Posterior vena cava (tissue), 2 donors: ENCODE measurements at places on chromosomes 1 and 21. TPM values are rescaled to one million over a fixed set of nuclear protein-coding genes. Genes with fewer than 3 reads are reported as not detected.

- DNase-seq = no peak
Measured at GRCh38 chr1:62407398-62408009, 29.3 kb upstream of the USP1 start.

DNA sequence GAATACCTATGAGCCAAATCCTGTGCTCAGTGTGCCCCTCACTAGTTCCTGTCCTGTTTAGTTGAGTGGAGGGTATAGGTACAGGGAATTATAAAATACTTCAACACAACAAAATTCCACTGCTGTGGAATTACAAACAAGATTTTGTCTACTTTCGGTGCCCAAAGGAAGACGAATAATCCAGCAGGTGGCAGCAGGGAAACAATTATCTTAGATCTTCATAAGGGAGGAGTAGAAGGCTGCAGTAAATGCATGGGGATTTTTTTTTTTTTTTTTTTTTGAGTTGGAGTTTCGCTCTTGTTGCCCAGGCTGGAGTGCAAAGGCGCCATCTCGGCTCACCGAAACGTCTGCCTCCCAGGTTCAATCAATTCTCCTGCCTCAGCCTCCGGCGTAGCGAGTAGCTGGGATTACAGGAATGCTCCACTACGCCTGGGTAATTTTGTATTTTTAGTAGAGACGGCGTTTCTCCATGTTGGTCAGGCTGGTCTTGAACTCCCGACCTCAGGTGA, 2.0 kb upstream of the PIP5K1A start:
- no peak for DNase-seq

- DNase-seq = peak; percentile 90
Measured at GRCh38 chr1:225911191-225912130, 12.6 kb downstream of the PYCR2 start.

DNA sequence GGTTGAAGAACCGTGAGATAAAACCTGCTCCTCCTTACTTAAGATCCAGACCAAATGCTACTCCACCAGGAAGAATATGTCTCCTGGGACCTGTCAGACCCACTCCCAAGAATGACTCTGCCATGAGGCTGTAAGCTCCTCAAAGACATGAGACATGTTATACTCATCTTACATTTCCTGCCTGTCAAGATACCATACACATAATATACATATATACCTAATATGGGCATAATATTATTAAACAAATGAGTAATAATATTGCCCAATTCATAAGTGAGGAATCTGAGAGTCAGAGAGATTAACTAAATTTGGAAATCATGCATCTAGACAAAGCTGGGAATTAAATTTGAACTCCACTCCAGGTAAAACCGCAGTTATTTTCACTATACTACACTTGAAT, 634.9 kb downstream of the LMO4 start:
- no peak for DNase-seq

NPL gene
- 25.2 TPM for total RNA-seq

DNA sequence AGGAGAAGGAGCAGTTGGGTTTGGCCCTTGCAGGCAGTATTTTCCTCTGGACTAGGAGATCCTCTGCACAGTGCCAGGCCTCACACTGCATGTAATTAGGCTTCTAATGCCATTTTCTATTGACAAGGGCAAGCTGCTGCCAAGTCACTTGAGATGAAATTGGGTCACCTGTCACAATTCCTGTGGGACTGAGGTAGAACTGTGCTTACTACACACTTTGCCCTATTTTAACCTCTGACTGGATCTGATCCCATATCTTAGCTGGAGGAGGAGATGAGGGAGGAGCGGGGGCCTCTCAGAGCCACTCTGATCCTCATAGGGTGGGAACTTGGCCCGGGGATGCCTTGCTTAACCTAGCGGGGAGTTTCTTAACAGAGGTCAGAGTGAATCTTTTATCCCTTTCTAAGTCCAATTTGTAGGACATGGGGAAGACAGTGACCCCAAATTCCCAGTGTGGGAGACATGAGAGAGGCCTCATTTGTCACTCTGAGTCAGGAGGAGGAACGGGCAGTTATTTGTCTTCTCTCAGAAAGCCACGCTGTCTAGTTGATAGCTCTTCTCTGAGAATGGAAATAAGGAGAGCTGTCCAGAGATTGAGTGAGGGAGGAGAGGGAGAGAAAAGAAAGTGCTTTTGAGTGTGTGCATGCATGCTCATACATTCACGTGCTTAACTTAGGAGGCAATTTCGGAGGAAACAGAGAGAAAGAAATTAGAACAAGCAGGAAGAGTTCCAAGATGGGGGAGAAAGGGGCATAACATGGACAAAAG, 121.3 kb downstream of the CACNA1E start:
- no peak for DNase-seq

- DNase-seq = no peak
Measured at GRCh38 chr1:220159041-220159440, 65.1 kb downstream of the IARS2 start.

GRCh38 chr1:19169642-19170041, 40.4 kb downstream of the UBR4 start:
- no peak for DNase-seq

DNA sequence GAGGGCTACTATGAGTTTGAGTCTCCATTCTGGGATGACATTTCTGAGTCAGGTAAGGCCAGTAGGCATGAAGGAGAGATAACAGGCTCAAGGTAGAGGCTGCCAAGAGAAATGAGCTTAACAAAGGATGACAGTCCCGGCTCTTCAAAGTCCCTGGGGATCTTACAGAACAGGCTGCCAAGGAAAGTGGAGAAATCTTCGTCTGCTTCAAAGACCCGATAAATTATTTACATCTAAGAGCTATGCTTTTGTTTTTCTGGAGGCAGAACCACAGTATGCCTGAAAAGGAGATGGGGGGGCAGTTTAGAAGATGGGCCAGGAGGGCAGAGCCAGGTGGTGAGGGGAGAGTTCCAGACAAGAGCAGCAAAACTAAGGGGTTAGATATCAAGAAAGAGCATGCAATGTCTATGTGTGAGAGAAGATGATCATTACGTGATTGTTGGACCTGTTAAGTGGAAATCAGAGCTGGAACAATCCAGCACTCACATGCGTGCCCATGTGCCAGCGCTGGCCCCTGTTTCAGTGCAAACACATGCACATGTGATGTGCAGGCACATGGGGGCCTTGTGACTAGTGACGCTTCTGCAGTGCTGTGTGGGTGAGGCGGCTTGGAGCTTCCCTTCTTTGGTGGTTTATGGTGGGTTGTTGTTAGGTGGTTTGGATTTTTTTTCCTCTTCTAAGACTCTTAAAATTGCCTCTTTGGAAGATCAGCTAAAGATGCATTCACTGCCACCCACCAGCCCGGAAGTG, 25.7 kb downstream of the CAMK1G start:
- no peak for DNase-seq

- peak; percentile 90 for DNase-seq
Measured at GRCh38 chr21:39073717-39074116, 109.5 kb downstream of the PSMG1 start.

- DNase-seq = no peak
Measured at GRCh38 chr1:147712605-147713004, 42.3 kb upstream of the ACP6 start.

CYP4X1 gene
- total RNA-seq = 14.3 TPM

GRCh38 chr1:245687636-245688535, 533.1 kb downstream of the KIF26B start:
- no peak for DNase-seq

GRCh38 chr1:170664828-170665612, 1.1 kb downstream of the PRRX1 start:
- peak; percentile 85 for DNase-seq

KRTAP7-1 gene
- total RNA-seq = not detected

KRTAP12-2 gene
- not detected for total RNA-seq

RHD gene
- not detected for total RNA-seq

DNA sequence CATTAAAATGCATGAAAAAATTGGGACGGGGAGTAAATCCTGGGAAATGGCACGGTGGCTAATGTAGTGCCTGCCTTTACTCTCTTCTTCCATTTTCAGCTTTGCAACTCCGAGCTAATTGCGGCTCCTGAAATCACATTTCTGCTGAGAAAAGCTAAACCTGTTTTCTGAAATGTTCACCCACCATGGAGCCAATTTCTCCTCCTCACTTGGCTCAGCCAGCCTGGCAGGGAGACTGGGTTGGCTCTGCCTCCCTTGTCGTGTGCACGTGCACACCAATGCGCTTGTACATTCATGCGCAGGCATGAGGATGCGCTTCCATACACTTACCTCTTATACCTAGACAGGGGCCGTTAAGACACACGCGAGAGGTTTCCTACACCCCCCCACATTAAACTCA, 165.4 kb downstream of the PLXNA2 start:
- DNase-seq = peak; percentile 23

DNA sequence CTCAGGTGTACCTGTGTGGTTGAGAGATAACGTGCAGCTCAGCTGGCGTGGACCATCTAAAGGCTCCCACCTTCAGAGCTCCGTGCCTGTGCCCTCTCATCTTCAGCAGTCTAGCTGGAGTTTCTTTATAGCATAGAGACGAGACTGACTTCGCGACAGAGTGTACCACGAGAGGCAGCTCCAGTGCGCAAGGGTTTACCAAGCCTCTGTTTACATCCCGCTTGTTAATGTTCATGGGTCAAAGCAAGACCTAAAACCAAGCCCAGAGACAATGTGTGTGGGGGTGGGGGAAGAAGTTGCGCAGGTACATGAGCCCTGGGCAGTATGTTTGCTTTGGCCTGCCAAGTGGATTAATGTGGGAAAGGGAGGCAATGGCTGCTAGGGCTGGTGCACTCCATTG, 15.6 kb downstream of the RHOU start:
- no peak for DNase-seq

DNA sequence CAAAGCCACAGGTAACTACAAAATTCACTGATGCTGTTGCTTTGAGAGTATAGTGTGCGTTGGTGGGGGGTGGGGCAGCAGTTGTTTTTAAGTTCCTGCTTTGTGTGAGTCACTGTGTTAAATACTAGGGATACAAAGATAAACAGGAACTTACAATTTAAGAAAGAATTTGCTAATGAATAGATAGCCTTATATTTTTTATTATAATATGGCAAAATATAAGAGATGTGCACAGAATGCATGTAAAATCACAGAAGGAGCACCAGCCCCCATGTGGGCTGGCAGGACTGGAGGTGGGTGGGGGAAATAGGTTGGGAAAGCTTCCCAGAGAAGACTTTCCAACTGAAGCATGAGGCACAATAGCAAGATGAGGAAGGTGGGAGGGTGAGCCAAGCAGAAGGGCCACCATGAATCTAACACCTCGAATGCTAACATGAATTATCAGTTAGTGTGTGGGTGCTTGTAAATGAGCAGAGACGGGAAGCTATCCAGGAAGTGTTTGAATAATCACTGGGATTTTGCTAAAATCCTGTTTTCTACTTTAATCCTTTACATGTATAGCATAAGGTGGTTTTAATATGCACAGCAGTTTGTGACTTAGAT, 57.0 kb upstream of the RAVER2 start:
- no peak for DNase-seq

FBLIM1 gene
- 328 TPM for total RNA-seq

DNA sequence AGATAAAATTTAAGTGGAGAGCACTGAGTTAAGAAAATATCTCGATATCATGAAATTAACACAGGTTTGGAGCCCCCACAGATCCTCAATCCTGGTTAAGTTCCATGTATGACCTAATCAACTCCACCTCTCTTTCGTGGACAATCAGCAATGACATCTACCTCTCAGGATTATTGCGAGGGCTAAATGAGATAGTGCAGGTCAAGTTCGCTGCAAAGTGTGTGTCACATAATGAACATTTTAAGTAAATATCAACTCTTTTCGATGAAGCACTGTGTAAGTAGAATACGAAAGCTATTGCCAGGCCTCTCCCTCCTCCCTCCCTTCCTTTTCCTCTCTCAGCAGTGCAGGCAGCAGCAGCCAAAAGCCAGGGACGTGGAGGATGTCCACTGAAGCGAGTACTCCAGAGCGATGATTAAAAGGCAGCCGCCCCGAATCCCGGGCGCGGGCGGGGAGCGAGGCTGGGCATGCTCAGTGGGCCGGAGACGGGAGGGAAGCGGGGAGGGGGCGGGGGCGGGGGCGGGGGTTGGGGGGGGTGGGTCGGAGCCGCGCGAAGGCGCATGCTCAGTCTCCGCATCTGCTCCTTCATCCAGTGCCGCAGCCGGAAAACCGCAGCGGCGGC, at the start of gene CAMSAP2:
CAMSAP2 (plus strand) TSS at position 567 of the 622 bp plus-strand sequence. CDS start 935 bp downstream, outside the sequence.
- DNase-seq = peak; percentile 96

PMF1 gene
- 34.6 TPM for total RNA-seq
